Left lung (tissue), 14 donors: ENCODE measurements at places on chromosomes 13 and 19. TPM values are rescaled to one million over a fixed set of nuclear protein-coding genes. Genes with fewer than 3 reads are reported as not detected.

ICAM5 gene
- 4.7 TPM for polyA plus RNA-seq

APOE gene
- 37.6 TPM for polyA plus RNA-seq

- no peak for DNase-seq
Measured at GRCh38 chr13:109207622-109208021, 578.2 kb downstream of the MYO16 start.

ZNF578 gene
- polyA plus RNA-seq, result 5.1 TPM

DNA sequence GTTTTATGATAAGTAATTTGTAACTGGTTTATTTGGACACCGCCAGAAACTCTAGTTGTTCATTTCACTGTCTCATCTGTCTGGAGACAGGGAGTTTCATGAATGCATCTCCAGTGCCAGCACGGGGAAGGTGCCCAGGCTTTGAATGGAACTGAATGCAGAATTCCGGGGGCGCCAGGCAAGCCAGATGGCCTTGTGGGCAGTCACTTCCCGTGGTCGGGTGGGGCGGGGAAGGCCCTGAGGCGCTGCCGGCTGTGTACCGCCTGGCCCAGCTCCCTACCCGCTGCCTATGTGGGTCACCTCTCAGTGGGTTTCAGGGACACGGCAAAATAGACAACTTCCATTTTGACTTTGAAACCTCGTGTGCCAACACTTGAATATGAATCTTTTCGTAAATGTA is 28.8 kb upstream of the MCF2L start:
- DNase-seq, result no peak

DNA sequence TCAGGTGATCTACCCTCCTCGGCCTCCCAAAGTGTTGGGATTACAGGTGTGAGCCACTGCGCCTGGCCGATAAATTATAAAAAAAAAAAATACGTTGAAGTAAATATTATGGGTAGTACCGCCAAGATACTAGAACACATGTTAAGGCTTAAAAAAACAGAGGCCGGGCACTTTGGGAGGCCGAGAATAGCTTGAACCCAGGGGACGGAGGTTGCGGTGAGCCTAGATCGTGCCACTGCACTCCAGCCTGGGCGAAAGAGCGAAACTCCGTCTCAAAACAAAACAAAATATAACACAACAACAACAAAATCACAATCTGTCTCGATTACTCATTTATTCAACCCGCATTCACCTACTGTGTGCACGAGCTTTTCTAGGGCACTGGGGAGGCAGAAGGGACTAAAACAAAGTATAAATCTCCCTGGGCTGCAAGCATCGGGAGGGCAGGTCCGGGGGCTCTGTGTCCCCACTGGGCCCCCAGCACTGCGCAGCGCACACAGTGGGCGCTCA is 1.3 kb upstream of the BICRA start:
- no peak for DNase-seq
